ENCODE measurements at places on chromosomes 11 and 22.
A peak's percentile ranks its signal among the peaks of the same experiment; 100 is the strongest.

DNA sequence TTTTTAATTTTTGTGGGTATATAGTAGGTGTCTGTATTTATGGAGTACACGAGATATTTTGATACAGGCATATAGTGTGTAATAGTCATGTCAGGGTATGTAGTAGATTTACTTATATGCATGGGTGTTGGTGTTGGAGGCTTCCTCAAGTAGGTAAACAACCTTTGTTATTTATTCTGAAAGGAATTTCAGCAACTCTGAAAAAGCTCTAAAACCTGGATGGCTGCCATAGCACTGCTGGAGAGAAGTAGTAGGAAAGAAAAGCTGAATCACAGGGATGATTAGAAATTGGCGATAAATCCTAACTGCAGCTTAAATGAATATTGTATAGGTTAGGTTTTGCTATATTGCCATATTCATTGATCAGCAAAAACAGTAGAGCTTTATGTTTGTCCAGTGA, 44.4 kb upstream of the ST14 start:
- no peak for DNase-seq

- DNase-seq: no peak
Measured at GRCh38 chr11:117795638-117796455, 1.2 kb downstream of the DSCAML1 start.

DNA sequence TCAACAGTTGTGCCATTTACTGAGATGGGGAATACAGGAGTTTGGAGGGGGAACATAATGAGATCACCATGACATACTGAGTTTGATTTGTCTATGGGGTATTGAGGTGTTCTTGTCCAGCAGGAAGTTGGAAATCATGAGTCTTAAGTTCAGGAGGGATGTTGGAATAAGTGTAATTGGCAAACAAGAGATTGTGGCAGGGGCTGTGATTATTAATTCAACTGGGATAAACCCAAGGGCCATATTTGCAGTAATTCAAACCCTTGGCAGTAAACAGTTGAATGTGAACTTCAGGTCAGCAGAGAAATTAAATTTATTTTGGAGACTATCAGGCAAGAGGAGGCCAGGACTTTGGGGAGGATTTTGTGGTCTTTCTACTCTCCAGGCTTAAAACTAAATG, 33.4 kb downstream of the ADM start:
- DNase-seq: peak; percentile 76

- DNase-seq: no peak
Measured at GRCh38 chr11:130159657-130160497, at the start of gene ST14. Gene ST14 (plus strand): TSS chr11:130159782. CDS start chr11:130159980, 198 bp downstream.

GRCh38 chr11:113724778-113725177, 18.7 kb upstream of the TMPRSS5 start:
- no peak for DNase-seq

- DNase-seq: no peak
Measured at GRCh38 chr11:131754671-131755070, 384.3 kb downstream of the NTM start.

DNA sequence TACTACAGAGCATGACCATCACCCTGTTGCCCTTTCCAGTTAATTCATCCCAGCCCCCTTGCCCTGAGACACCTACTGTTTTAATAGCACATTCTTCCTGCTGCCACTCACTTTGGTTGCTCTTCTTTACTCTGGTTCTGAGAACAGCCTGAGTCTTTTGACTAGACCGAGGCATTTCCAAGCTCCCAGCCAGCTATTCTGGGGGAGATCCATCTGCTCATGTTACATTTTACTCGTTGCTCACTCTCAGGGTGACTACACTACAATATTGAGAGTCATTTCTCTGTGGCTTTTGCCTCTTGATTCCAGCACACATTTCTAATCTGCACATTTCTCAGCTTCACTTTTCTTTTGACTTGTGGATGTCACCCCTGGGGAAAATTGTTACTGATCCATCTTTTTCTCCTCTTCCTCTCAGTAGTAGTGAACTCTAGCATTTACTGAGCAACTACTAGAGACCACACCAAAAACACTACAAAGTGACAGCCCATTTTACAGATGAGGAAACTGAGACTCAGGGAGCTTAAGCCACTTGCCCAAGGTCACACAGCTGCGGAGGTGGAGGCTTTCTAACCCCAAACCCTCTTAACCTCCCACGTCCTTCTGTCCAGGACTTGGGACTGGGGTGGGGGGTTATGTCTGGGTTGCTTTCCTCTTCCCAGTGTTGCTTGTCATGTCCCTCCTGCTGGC, 117.8 kb downstream of the C11orf91 start:
- DNase-seq: no peak

- DNase-seq: no peak
Measured at GRCh38 chr11:115304774-115305472, 199.3 kb downstream of the CADM1 start.

DNA sequence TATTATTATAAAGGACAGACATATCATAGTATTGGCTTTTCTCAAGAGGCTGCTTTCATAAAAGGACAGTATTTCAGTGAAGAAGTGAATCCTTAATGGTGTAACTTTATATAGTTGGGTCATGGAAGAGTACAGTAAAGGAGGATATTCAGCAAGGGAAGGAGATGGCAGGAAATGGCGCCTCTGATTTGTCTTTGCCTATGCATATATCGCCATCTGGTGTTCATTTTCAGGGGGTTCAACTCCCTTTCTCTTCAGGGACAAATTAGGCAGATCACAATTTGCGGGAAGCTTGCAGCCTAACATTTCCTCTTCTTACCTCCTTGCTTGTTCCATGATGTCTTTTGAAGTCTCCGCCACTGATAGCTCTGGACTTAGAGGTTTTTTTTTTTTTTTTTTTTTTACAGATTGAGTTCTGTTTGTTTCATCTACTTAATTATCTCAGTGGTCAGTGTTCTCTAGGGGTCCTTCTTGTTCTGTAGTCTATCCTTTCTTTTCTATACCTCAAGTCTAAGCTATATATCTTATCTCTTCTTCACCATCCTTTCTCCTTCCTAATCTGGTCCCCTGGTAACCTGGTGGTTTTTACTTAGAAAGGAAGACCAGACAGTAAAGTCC, 21.8 kb upstream of the RRM1 start:
- peak; percentile 82 for DNase-seq

DNA sequence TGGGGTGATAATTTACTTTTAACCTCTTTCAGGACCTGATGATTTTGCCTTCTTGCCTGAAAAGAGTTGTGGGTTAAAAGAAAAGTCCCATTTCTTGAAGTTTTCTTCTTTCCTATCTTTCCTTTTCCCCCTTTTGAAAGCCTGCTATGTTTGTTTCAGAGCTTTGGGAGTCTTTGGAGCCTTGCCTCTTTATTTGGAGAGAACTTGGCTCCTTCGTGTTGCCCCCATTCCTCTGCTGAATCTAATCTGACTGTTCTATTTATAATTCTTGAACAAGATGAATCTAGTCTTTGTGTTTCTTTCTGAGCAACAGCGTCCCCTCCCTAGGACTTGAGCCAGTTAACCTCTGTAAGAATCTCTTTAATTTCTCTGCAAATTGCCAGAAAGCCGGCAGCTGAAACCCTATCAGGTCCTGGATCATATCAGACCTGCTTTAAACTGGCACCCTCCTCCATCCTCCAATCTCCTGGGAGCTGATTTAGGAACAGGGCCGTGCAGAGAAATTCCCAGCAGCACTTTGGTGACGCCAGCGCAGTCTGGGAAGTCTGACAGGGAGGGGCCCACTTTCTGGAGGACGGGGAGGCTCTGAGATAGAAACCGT, 289.1 kb upstream of the SORL1-AS1 start:
- DNase-seq: peak; percentile 86

DNA sequence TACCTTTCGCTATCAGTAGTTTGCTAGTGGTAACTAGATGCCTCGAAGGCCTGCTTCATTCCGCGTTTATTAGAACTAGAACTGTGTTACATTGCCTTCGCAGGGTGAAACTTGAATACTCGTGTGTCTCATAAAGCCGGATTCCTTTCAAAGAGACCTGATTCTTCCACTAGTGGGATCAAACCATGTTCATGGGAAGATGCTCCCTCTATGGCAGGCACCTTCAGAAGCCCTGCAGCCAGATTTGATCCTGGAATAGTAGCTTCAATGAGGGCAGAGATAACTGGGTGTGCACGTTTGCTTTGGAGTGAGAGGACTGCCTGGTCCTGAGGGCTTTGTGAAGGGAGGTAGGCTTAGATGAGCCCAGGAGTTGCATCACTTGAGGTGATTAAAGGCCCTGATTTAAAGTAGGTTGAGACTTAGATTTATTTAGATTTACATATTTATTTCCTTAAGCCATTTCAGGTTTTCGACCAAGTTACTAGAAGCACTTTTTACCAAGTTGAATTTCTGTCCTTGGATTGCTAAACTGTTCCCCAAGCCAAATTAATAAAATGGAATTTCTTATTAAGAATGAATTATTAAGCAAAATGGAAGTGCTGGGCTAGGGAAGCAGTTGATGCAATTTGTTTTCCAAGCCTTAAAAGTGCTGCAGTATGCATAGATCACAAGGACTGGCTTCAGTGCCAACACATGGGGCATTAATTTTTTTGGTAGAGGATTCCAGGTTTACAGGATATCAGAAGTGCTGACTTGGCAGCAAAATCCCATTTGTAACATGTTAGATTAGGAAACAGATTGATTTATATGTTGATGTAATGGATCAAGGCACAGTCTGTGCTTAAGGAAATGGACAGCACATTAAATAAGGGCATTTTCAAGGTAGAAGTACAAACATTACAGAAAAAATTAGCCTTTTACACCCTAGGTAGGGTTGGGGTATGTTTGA, 32.9 kb downstream of the APLP2 start:
- no peak for DNase-seq

- no peak for DNase-seq
Measured at GRCh38 chr11:60184824-60185511, 2.1 kb upstream of the MS4A6A start.

- DNase-seq: no peak
Measured at GRCh38 chr22:22750335-22751042, 106.1 kb downstream of the GGTLC2 start.

DNA sequence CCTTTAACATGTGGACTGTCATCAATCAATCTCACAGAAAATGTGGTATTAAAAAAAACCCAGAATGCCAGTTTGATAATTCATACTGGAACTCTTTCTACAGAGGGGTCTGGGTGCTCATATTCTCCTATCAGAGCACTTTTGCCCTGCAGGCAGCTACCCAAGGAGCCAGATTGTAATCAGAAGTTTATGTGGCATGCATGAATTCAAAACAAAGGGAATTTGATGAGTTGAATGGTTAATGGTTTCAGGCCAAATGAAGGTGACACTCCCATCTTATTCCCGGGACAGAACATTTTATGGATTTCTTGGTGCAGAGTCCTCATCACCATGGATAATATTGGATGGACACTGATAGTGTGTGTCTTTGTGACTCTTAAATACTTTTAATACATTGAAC, 38.4 kb upstream of the CLPB start:
- DNase-seq: no peak

GRCh38 chr11:3137486-3138177, 27.5 kb downstream of the OSBPL5 start:
- no peak for DNase-seq

DNA sequence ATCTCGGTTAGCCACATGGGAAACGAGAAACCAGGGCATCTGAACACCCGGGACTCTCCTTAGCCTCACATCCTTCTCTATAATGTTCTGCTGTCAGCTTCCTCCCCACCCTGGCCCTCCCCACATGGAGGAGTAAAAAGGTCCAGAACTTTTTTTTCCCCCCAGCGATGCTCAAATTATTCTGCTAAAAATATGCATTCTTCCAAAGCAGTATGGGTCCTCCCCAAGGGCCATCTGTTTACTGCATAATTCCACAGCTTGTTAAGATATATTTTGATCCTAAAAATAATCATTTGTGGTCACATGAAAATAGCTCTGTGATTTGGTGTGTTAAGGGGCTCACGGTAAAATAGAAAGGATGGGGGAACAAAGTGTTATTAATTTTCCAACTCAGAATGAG, 281.5 kb upstream of the NARS2 start:
- no peak for DNase-seq

GRCh38 chr11:91248199-91248807, 976.3 kb upstream of the FAT3 start:
- DNase-seq: peak; percentile 51

DNA sequence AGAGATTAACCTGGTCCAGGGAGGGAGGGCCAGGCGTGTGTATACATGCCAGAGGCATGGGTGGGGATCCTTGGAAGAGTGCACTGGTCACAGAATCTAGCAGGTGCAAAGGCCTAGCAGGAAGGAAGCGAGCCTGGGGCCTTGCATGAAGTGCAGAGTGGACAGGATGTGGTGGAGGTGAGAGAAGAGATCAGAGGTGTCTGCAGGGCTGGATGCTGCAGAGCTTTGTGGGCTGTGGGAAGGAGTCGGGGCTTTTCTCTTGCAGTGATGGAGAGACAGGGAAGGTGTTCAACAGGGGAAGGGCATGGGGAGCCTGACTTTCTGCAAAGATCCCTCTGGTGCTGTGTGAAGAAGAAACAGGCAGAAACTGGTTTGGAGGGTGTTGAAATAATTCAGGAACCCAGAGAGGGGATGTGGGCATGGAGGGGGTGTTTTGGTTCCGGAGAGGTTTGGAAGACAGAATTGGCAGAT, 2.5 kb upstream of the TPST2 start:
- no peak for DNase-seq

DNA sequence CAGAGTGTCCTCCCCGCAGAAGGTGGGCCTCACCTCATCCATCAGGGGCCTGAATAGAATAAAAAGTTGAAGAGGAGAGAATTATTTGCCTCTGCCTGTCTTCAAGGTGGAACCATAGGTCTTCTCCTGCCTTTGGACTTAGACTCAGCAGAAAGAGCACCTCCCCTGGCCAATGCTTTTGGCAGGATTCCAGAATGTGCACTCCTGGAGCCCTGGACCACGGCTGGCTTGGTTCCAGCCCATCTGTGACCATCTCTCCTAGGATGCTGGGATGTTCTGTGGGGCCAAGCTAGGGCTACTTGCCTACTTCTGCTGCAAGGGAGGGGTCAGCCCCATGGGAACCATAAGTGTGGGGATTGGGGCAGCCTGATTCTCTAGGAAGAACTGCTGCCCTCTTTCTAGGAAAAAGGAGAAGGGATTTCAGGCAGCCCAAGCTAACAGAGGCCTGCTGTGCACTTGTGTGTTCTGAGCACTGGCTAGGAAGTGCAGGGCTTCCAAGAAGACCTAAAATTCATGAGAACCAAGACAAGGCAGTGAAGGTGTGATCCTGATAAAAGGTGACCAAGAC, 32.2 kb upstream of the SHANK2 start:
- DNase-seq: no peak

DNA sequence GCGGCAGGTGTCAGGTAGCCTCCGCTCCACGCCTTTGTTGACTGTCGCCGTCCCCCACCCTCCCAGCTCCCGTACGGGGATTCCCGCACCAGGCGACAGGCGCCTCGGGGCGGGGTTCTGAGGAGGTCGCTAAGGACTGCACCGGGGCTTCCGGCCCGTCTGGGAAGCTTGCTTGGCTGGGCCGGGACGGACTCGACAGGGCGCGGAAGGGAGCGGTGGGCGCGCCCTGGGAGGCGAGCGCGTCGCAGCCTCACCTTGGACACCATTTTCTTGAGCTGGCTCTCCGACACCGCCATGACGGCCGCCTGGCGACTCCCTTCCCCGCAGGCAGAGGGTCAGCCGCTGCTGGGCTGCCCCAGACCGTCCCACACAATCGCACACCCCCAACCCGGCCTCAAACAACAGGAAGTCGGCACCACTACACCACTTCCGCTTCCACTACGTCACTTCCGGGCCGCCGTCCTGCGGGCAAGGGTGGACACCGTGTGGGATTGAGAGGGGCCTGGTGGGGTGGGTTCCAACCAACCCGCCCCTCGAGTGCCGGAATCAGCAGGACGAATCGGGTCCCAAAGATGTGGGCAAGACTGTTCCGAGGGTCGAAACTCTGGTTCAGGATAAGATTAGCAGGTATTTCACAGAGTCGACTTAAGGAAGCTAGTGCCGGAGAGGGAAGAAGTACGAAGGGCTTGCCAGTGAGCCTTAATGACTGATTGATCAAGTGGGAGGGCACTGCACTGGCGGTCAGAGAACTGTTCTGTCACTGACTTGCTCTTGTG, at the start of gene TSG101:
Gene TSG101 (minus strand): TSS at position 422 of the 776 bp plus-strand sequence. CDS start 126 bp downstream, at position 296.
- DNase-seq: peak; percentile 96

Measured in muscle of arm (tissue), 14 donors.